ENCODE measurements at places on chromosomes 2 and 18.
A peak's percentile ranks its signal among the peaks of the same experiment; 100 is the strongest.

GRCh38 chr2:19649785-19650380 lies 251.9 kb downstream of the TTC32 start:
- no peak for DNase-seq

GRCh38 chr2:7432436-7432835 lies 515.2 kb downstream of the RNF144A start:
- DNase-seq = no peak

DNA sequence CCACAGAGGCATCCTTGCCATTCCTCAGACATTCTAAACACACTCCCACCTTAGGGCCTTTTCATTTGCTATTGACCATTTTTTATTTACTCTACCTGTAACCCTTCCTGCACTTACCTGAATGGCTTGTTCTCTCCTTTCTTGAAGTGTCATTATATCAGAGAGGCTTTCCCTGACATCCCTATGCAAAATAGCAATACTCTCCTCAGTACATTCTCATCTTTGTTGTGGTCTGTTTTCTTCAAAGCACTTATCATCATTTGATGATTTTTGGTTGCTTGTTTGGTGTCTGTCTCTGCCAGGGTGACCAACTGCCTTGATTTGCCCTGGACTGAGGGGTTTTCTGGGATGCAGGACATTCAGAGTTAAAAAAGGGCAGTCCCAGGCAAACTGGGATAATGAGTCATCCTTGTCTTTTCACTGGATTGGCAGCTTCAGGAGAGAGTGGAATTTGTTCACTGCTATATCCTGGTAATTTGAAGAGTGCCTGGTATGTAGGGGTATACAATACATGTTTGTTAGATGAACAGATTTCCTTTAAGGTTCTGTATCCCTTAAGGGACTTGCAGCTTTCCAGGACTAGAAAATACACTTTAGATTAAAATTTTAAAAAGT lies 102.4 kb downstream of the BABAM2 start:
- DNase-seq = no peak

GRCh38 chr18:10148189-10148929 lies 234.5 kb downstream of the VAPA start:
- DNase-seq = no peak

DNA sequence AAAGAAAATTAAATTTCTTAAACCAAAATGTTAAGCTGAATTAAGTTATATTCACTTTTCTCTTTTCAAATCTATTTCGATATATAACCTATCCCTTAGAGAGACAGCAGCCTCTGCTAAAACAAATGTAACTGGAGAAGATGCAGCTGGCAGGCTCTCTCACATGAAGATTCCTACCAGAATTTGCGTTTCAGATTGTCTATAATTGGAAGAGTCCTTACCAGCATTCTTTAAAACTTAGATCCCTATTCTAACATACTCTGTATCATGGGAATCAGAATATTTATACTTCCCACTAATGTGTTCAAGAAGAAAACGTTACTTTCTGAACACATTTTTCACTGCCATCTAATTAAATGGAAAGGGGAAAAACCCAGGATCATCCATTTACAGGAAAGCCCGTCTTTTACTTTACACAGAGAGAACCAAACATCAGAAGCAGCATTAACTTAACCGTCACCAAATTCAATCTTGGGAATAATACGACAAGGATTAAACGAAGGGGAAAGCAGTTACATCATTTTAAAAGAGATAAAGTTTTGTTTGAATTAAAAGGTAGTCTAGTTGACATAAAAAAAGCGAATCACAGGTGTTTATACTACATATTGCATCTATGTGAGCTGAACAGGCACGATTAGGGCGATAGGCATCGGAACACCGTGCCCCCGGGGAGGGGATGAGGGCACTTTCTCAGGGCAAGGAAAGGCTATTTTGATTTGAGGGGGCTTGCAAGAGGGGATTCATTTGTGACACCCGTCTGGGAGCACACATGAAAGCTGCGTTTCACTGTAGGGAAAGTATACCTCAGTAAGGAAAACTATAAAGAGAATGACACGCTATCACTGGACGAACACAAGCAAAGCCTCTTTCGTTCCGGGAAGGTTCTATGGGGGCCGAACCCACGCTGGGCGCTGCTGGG lies 1.3 kb downstream of the PTPN2 start:
- DNase-seq = no peak

DNA sequence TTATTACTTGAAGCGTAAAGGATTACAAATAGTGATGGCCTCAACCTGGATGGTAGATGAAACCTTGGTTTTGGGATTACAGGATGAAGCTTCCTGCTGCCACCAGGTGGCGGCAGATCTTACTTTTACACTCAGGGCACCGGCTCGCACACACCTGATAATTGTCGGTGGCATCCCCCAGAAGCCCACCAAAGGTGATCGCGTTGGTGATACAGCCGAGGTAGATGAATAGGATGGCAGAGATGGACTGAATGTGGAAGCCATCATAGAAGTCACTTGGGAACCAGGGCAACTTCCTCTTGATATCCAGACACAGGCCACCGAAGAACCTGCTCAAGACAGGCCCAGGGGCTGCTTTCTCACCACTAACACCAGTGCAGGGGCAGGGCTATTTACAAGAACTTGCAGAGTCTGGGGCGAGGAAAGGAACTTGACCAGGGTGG lies 51.8 kb downstream of the MTHFD2 start:
- peak; percentile 60 for DNase-seq

- DNase-seq = no peak
These were observed 22.4 kb downstream of the ZNF532 start for GRCh38 chr18:58886864-58887612.

GRCh38 chr2:98378901-98379300 lies 32.6 kb downstream of the CNGA3 start:
- DNase-seq = no peak

GRCh38 chr2:39743269-39743776 lies 35.7 kb downstream of the THUMPD2 start:
- no peak for DNase-seq

GRCh38 chr2:188993247-188993646 lies 19.1 kb downstream of the COL3A1 start:
- DNase-seq = no peak

GRCh38 chr2:74499940-74500577 lies 656 bp upstream of the LBX2 start:
- no peak for DNase-seq

DNA sequence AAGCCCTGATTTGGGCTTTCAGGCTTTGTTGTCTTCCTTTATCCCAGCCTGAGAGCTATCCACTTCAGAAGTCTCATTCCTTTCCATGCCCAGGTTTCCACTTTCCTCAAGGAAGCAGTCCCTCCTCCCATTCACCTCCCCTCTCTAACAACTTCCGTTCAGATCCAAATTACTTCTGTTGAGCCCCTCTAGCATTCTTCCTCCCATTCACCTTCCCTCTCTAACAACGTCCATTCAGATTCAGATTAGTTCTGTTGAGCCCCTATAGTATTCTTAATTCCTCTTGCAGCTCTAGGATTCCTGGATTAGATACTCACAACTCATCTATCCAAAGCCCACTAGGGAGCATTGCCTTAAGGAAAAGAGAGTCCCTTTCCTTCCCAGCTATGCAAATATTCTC lies 216.8 kb downstream of the RAD51AP2 start:
- DNase-seq = no peak

- no peak for DNase-seq
These were observed 131.7 kb upstream of the FSHR start for GRCh38 chr2:49286045-49286444.

GRCh38 chr18:5519448-5520298 lies 24.1 kb downstream of the EPB41L3 start:
- DNase-seq = no peak

DNA sequence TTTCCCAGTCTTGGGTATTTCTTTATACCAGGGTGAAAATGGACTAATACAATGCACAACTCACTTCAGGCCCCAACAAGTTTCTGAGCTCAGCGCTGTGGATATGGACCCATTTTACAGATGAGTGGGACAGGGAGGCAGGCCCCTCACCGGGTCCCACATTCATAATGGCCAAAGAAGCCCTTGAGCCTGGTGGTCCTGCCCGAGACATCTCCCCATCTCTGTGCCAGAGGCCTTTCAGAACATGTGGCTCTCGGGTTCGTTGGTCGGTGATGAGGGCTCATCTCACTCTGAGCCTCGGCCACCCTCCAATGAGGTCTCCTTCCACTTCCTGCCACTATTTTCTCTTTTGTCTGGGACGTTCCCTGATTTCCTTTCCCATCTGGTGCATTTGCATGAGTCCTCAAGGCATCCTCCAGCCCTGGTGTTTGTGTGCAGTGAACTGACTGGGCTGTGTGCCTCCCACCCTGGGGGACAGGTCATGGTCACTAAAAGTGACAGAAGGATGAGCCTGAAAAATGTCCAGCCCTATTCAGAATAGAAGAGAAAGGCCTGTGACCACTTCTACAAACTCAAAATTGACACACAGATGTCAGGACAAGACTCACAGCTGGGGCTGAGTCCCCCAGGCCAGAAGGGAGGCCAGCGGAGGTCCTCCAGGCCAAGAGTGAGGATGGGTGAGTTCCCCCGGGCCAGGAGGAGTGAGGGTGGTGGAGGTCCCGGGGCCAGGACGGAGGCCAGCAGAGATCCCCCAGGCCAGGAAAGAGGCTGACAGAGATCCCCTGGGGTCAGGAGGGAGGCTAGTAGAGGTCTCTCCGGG lies 134.5 kb downstream of the PTGR3 start:
- no peak for DNase-seq

DNA sequence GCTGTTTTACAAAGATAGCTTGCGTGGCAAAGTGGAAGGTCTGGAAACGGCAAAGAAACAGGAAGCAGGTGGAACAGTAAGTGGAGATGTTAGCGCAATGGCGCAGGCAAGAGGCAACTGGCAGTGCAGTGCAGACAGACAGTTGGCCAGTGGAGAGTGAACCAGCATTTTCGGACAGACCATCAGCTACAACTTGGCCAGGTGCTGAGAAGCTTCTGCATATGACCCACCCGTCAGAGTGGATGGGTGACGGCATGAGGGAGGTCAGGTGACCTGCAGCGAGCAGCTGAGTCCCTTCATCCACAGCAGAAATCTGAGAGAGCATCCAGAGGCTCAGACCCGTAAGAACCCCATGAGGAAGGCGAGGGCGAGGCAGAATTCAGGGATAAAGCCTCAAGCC lies 33.8 kb downstream of the NPC1 start:
- no peak for DNase-seq

DNA sequence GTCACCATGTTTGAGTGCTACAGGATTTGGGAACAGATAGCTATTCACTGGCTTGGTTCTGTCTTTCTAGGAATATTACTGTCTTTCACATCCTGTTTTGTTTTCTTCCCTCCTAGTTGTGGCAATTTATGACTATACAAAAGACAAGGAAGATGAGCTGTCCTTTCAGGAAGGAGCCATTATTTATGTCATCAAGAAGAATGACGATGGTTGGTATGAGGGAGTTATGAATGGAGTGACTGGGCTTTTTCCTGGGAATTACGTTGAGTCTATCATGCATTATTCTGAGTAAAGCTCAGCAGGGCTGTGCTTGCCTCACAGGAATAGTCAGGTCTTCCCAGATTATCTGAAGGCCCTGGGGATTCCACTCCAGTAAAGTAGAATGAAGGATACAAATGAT lies 98.9 kb downstream of the ABI2 start:
- no peak for DNase-seq

DNA sequence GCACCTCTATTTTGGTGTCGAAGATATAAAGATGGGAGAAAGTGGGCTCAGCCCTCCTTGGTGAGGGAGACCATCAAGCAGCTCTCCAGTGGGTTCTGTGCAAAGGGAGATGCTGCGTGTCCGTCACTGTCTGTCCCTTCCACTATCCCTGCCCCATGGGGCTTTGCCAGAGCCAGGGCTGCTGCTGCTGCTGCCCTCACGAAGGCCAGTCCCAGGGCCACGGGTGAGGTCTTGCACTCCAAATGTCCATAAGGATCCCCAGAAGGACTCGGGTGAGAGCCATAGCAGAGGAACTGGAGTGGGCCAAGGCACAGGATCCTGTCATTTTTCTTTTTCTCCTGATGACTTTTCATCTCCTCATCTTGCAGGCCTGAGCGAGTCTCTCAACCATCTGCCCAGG lies 3.7 kb upstream of the DIPK1C start:
- DNase-seq = no peak

- no peak for DNase-seq
These were observed 26.8 kb upstream of the ERCC3 start for GRCh38 chr2:127320586-127321275.

GRCh38 chr2:142973160-142973821 lies 95.8 kb downstream of the KYNU start:
- DNase-seq = no peak

DNA sequence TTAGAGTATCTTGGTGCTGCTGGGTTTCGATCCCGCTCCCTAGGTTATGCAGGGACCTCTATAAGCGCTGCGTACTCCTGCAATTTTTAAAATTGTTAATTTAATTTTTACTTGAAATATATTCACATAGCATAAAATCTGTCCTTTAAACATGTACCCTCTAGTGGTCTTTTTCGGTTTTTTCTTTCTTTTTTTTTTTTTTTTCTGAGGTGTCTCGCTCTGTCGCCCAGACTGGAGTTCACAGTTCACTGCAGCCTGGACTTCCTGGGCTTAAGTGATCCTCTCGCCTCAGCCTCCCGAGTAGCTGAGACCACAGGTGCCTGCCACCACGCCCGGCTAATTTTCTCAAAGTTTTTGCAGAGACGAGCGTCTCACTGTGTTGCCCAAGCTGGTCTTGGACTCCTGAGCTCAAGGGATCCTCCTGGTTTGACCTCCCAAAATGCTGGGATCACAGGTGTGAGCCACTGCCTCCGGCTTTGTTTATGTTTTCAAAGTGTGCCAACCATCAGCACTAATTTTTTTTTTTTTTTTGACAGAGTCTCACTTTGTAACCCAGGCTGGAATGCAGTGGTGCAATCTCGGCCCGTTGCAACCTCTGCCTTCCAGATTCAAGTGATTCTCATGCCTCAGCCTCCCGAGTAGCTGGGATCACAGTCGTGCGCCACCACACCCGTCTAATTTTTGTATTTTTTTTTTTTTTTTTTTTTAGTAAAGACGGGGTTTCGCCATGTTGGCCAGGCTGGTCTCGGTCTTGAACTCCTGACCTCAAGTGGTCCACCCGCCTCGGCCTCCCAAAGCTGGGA lies 585 bp upstream of the MOB1A start:
- DNase-seq = no peak

GRCh38 chr2:29372185-29372584 lies 257.0 kb downstream of the CLIP4 start:
- DNase-seq = no peak

GRCh38 chr2:75186821-75187220 lies 12.5 kb downstream of the TACR1 start:
- DNase-seq = no peak

DNA sequence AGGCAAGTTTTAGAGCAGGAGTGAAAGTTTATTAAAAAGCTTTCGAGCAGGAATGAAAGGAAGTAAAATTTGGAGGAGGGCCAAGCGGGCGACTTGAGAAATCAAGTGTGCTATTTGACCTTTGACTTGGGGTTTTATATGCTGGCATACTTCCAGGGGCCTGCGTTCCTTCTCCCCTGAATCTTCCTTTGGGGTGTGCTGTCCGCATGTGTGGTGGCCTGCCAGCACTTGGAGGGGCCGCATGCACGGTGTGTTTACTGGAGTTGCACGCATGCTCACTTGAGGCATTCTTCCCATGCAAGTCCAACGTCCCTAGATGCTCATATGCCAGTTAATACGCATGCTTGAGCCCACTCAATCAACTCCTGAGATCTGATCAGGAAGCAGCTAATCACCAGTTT lies 78.3 kb upstream of the MAP4K4 start:
- DNase-seq = no peak
